ENCODE measurements at places on chromosomes 4 and X.

DNA sequence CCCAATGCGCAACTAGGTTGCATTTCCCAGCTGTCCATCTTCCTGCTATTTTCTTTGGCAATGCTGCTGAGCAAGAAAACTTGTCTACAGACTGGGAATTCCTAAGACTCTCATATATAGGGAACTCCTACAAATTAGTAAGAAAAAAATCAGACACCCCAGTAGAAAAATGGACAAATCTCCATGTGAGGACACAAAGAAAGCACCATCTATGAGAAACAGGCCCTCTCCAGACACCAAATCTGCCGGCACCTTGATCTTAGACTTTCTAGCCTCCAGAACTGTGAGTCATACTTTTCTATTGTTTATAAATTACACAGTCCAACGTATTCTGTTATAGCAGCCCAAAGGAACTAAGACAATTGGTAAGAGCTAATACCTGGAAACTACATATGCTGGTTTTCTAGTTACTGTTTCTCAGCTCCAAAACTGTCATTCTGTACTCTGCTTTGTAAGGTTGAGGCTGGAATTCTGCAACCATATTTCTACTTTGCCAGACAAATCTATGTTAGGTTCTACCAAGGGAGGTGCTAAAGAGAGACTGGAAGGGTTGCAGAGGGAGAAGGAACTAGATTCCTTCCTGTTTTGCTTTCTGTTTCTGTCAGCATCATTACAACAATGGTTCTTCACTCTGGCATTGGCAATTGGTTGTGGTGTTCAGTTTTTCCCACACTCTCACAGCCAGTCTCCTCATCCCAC is 35.7 kb upstream of the FAM241A start:
- ATAC-seq = peak; percentile 82

GRCh38 chr4:186088523-186088922 is 16.0 kb upstream of the FAM149A start:
- ATAC-seq = no peak

GRCh38 chr4:78648640-78649363 is 97.2 kb downstream of the ANXA3 start:
- no peak for ATAC-seq

DNA sequence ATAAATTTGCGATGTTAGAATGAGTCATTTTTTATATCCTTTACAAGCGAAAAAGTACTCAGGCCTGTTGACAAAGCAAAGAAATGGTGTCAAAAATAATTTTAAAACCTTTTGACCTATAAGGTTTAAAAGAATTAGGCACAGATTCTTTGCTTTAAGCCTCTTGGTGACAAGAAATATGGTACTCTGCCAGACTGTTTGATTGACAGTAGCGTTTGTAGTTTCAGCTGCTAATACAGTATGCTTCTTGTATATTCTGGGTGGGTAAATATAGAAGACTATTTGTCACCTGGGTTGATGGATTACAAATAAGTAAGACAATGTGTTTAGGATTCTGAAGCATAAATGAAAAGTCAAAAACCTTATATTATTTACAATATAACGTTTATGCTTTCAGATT is 193.1 kb upstream of the PITX2 start:
- no peak for ATAC-seq

DNA sequence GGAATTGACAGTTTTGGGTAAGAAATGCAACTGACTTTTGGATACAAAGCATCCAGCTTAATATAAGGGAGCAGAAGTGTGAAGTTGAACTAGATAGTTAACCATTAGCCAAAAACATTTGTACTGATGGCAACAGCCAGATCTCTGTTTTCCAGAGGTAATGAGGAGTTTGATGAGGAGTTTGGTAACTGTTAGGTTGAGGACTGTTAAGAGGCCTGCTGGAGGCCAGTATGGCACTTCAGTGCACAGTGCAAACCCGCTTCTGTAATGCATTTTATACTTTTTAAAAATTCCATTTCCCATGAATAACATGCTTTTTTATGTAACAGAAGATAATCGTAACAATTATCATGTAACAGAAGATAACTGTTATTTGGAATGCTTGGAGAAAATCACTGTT is 30.0 kb downstream of the CDKL5 start:
- ATAC-seq = no peak

- peak; percentile 88 for ATAC-seq
Measured at GRCh38 chrX:18617407-18617750, 54.5 kb downstream of the RS1 start.

GRCh38 chr4:108540536-108540935 is 79.8 kb upstream of the RPL34 start:
- no peak for ATAC-seq

GRCh38 chr4:140326395-140326993 is 47.0 kb upstream of the SCOC start:
- peak; percentile 54 for ATAC-seq

GRCh38 chrX:46617906-46618305 is 44.3 kb downstream of the CHST7 start:
- no peak for ATAC-seq

GRCh38 chr4:185332575-185333464 is 62.9 kb downstream of the LRP2BP start:
- ATAC-seq = no peak

- no peak for ATAC-seq
Measured at GRCh38 chrX:109856974-109857373, 123.9 kb upstream of the ACSL4 start.

DNA sequence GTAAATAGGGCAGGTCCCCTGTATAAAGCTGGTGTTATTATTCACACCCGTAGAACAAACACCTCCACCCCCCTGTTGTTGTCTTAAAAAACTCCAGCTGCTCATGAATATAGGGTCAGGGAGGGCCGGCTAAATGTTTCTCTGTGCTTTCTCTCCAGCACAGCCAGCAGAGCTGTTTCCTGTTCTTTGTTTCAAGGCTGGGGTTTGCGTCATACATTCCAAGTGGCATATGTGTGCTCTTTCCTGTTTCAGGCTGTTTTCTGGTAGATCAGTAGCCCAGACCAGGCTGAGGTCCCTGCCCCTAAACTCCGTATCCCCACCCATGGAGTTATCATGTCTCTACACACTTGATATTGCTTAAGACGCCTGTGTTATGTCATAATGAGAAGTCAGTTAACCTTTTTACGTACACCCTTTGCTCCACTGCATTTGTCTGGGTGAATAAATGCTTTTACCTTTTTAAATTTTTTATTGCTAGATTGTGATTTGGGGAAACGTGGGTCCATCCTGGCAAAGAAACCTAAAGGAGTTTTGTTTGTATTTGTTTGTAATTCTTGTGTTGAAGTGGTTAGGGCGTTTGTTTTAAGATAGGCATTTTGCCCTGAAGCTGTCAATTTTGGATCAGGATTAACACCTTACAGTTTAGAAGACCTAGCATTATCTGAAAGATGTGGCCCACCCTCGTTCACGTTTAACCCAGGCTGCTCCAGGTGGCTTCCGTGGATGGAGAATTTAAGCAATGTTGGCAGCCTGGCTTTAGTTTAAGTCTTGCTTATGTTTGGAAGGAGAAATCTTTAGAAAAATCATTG is 3.3 kb downstream of the KLF3 start:
- peak; percentile 73 for ATAC-seq

DNA sequence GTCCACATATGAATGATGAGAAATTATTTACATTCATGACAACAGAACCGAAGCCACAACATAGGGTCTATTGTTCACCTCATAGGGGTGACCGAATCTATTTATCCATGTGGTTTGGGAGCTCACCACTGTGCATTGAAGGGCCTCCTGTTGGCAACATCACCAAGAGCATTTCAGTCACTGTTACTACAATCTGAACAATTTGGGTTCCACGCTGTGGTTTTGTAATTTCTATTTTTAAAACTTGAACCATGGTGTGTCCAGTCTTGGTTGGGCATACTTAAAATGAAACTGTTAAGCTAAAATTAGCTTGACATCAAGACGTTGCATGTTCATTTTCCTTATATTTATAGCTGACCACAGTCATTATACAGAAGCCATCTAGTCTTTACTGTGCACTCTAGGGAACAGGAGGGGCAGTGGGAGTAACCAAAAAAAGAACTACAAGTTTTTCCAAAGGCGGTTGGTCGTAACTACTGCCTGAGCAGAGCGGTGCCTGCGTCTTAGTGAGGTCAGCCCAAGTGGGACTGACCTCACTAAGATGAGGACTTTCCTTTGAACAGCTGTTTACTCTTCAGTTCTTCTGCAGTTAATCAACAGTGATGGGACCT is 192.1 kb downstream of the SPRY1 start:
- peak; percentile 43 for ATAC-seq

DNA sequence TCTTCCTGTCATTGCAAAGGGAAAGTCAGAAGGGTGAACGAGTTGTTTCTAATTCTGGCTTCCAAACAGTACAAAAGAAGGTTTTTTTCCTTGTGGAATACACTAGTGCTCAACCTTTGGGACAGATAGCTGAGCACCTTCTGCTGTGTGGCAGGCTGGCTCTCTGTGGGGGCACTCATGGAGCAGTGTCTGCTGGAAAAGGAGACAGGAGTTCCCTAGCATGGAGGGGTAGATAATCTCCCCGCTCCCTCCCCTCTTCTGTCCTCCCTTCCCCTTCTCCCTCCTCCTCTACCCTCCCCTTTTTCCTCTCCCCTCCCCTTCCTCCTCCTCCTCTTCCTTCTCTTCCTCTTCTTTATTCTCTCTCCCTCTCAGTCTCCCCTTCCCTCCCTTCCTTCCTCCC is 62.4 kb upstream of the MTM1 start:
- ATAC-seq = no peak

- ATAC-seq = no peak
Measured at GRCh38 chrX:31209005-31209628, 137.3 kb upstream of the FTHL17 start.

- no peak for ATAC-seq
Measured at GRCh38 chr4:118289794-118290193, 63.0 kb downstream of the PRSS12 start.

GRCh38 chr4:95693594-95693993 is 144.8 kb upstream of the UNC5C start:
- no peak for ATAC-seq

DNA sequence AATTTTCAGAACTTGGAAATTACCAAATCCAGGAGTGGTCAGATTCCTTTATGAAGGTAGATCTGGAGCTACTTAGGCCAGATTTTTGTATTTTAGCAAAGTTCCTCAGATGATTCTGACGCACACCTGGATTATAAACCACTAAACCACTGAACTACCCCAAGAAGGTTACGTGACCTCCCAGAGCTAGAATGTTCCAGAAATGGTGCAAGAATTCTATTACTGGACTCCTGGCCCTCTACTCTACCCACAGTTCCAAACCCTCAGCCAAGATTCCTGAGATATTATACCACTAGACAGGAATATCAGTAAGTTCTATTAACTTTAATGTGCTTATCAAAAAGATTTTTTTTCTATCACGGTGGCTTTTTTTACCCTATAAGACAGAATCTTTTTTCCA is 67.1 kb downstream of the ABCG2 start:
- no peak for ATAC-seq

GRCh38 chrX:136629084-136629750 is 18.7 kb upstream of the CD40LG start:
- no peak for ATAC-seq

DNA sequence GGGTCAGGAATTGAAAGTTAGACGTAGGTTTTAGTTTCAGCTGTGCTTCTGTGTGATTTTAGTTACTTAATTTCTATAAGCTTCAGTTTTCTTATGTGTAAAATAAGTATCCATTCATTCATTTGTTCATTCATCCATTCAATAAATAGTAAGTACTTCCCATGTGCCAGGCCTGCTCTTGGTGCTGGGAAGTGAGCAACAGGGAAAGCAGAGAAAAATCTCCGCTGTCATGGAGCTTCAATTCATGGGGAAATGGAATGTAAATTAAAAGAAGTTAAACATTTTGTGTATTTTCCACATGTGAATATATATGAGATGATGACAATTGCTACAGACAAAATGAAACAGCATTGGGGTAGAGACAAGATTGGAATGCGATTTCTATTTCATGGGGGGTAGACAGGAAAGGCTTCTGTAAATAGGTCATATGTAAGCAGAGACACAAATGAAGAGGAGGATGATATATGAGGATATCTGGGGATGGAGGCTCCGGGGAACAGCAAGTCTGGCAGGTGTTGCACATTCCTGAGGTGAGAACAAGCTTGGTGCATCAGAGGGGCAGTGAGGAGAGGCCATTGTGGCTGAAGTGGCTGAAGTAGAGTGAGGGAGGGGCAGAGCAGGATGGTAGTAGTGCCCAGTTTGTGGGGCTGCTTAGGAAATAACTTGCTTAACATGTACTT is 66.2 kb downstream of the FHIP1A start:
- no peak for ATAC-seq

GRCh38 chr4:119690871-119691270 is 62.3 kb upstream of the PDE5A start:
- no peak for ATAC-seq

GRCh38 chr4:77358315-77358928 is 201.4 kb downstream of the CCNG2 start:
- peak; percentile 63 for ATAC-seq

GRCh38 chr4:159697322-159698283 is 594.7 kb downstream of the RAPGEF2 start:
- ATAC-seq = no peak

GRCh38 chr4:119721878-119722277 is 93.3 kb upstream of the PDE5A start:
- ATAC-seq = no peak

GRCh38 chr4:123072060-123072459 is 149.7 kb upstream of the NUDT6 start:
- peak; percentile 88 for ATAC-seq

DNA sequence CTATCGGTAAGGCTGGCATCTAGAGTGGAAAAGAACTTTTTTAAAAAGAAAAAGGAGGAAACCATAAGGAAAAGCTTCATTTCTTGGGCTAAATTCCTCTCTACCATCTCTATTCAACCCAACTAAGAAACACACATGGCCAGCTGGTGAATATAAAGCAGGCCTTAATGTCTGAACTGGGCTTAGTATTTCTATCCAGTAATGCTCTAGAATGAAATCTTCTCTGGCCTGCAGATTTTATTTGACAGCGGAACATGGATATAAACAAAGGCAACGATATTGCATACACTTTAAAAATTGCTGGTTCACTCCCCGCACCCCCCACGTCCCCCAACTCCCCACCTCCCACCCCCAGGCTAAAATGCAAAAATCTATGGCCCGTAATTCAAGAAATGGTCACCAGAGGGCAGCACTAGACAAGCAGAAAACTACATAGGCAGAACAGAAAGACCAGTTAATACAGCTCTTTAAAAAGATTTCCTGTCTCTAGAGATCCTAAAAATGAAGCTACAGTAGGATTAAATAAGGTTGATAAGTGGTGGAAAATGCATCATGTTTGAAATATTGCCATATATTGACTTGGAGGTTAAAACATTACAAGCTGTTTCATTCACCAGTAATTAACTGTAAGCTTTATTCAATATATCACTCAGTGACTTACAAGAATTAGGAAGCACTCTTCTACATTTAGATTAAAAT is 155.2 kb upstream of the GALNT7 start:
- ATAC-seq = peak; percentile 73

All from esophagus mucosa (tissue), 1 donor.